Ovary (tissue), 10 donors: ENCODE measurements at places on chromosomes 5 and 9.

DNA sequence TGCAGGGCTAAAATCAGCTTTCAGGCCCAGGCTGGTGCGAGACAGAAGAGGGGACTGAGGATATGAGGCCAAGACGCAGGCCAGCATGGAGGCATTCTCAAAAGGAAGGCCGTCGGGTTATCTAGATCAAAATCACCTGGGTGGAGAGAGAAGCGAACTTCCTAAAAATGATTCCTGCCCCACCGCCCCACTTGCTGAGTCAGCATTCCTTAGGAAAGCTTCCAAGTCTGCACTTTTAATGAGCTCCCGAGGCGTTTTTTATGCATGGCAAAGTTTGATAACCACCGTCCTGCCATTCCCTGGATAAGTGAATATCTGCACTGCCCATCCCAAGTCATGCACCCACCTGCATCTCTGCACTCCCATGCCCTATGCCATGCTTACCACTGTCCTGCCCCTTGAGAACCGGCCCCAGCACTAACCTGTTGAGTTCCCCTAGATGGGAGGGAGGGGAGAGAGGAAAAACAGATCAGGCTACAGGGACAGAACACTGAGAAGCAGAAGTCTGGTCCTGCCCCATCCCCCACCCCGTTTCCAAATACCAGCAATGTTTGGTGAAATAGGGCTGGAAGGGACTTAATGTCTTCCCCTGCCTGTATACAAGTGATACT lies 1.6 kb upstream of the SPOCK1 start:
- no peaks in the 10 kb centered on the region for H3K4me1 ChIP-seq
- H3K4me3 ChIP-seq, result no peak overlapping the region
- H3K27me3 ChIP-seq, result no peaks in the 10 kb centered on the region
- no peak overlapping the region for H3K27ac ChIP-seq

- H3K36me3 ChIP-seq, result no peaks in the 10 kb centered on the region
- peak; percentile 6 for DNase-seq
- no peak overlapping the region for H3K4me3 ChIP-seq
- H3K4me1 ChIP-seq, result no peaks in the 10 kb centered on the region
These were observed 17.1 kb upstream of the OLFM1 start for GRCh38 chr9:135070198-135070951.

GRCh38 chr9:17330097-17330496 lies 195.3 kb downstream of the CNTLN start:
- H3K27me3 ChIP-seq, result peaks cover 4% of the 10 kb centered on the region
- no peaks in the 10 kb centered on the region for H3K4me1 ChIP-seq
- no peak overlapping the region for H3K4me3 ChIP-seq

DNA sequence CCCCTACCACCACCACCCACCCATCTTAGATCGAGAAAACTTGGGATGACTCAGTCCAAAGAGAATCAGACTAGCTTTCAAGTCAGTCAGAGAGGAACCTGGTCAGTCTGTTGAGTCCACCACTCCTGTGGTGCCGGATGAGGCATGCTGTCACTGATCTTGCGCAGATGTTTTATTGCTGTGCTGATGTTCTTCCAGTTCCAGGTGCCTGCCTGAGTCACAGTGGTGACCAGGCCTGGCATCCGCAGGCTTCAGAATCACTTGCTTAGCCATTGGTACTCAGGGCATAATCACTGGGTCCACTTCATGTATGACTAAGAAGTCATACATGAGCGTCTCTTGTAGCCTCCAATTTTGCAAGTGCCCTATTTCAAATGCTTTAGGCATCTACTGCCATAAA lies 114.1 kb downstream of the MUSK start:
- H3K4me3 ChIP-seq, result no peak overlapping the region
- DNase-seq, result no peak
- no peak overlapping the region for H3K27ac ChIP-seq
- no peaks in the 10 kb centered on the region for H3K4me1 ChIP-seq

DNA sequence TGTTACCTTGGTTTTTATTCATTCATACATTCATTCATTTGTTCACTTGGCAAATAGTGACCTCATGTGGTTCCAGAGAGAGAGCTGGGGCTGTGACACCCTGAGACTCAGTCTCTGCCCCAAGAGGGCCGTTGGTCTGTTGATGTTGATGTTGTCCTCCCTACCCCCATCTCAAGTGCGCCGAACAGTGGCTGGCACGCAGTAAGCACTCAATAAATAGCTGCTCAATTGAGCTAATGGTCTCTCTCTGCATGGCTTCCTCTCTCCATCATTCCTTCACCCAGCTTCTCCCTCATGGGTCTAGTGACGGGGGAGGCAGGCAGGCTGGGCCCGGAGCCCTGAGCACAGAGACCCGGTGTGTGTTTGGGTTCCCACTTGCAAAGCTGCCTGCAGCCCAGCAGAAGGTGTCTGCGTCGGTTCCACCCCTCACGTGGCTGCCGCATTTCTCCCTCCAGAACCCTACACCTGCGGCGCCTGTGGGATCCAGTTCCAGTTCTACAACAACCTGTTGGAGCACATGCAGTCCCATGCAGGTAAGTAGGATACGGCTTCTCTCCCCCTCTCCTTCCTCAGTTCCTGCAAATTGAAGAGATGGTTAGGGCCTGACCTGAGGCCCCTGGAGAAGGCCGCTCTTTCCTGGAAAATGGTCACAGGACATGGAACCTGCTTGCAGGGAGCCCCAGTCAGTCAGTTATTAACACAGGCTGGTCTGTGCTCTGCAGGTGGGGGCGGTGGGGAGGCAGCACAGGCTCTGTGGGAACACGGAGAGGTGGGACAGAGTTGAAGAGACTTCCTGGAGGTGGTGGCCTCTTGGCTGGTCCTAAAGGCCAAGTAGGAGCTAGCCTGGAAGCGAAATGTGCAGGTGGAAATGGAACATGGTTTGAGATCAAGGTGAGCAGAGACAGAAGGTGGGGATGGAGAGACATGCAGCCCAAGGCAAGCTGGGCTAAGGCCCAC lies 42.0 kb downstream of the AMBP start:
- H3K4me3 ChIP-seq, result no peak overlapping the region
- H3K36me3 ChIP-seq, result no peaks in the 10 kb centered on the region
- no peak for DNase-seq
- H3K27ac ChIP-seq, result no peak overlapping the region
- H3K4me1 ChIP-seq, result peaks cover 3% of the 10 kb centered on the region

DNA sequence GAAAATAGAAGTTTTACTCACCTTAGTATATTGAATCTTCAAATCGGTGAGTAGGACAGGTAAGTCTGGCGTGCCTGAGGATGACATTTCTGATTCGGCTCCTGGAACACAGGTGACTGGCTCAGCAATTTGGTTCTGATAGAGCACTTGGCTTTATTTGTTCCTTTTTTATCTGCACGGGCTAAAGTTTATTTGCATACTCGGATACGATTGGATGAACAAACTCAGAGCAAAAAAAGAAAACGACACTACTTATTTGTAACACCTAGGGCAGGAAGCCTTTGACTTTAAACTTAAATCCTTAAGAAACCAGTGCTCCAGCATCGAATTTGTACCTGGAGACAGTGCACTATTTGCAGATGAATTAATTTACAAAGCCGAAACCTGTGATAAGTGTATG lies at the start of gene ALDH1A1:
ALDH1A1 (minus strand) TSS at position 140 of the 400 bp plus-strand sequence; CDS start at position 87, 53 bp downstream.
- H3K4me1 ChIP-seq, result peaks cover 8% of the 10 kb centered on the region
- peak within 1 kb of the TSS; percentile 40 for H3K4me3 ChIP-seq
- no peak for DNase-seq
- H3K27ac ChIP-seq, result peak within 1 kb of the TSS; percentile 51

- no peak for DNase-seq
- no peaks in the 10 kb centered on the region for H3K27me3 ChIP-seq
- H3K4me3 ChIP-seq, result no peak overlapping the region
- no peaks in the 10 kb centered on the region for H3K36me3 ChIP-seq
- no peaks in the 10 kb centered on the region for H3K4me1 ChIP-seq
These were observed 177.6 kb upstream of the SMARCA2 start for GRCh38 chr9:1837453-1838084.

DNA sequence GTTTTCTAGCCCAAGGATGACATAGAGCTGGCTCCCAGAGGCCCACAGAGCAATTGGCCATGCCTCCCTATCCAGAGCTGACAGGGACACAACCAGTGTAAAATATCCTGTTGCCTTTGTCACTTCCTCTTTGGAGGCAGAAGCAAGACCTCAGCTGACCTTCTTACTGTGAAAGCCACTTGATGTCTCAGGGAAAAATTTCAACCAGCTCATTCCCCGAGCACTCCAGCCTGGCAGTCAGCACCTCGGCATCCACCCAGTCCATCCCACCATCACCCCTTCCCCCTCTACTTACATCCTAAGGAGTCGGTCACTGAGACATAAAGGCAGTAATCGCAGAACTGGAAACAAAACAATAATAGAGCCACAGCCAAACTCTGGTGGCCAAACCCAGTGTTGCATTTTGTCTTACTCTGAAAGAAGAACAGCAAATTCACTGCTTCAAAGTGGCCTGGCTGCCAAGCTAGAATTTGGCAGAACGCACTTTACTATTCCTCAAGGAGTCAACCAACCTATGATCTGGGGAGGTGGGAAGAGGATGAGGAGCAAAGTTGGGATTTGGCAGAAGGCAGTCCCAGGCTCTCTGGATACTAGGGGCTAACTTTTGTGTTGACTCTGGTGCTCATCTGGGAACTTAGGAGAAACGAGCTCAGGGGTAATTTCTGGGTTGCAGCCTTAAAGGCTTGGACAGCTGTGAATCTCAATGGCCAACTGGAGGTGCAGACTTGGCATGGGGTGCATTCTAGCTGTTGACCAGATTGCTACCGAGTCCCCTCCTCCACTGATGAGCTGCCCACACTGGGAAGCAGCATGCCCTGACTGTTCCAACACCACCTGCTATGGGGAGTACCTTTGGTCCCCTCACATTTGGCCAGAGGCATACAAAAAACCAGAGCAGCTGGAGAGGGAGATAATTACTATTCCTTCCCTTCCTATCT lies 13.6 kb downstream of the NIPAL4 start:
- no peak for DNase-seq
- no peaks in the 10 kb centered on the region for H3K36me3 ChIP-seq
- no peaks in the 10 kb centered on the region for H3K27me3 ChIP-seq
- no peaks in the 10 kb centered on the region for H3K4me1 ChIP-seq
- no peak overlapping the region for H3K4me3 ChIP-seq
- H3K27ac ChIP-seq, result no peak overlapping the region

GRCh38 chr5:151154931-151155774 lies 2.4 kb downstream of the ANXA6 start:
- peak overlapping the region; percentile 81 for H3K27ac ChIP-seq
- peak overlapping the region; percentile 76 for H3K4me3 ChIP-seq
- no peaks in the 10 kb centered on the region for H3K27me3 ChIP-seq
- H3K4me1 ChIP-seq, result peaks cover 27% of the 10 kb centered on the region
- no peaks in the 10 kb centered on the region for H3K36me3 ChIP-seq

GRCh38 chr5:73114044-73114688 lies 6.2 kb upstream of the TMEM171 start:
- H3K27me3 ChIP-seq, result no peaks in the 10 kb centered on the region
- no peaks in the 10 kb centered on the region for H3K4me1 ChIP-seq
- DNase-seq, result no peak
- no peak overlapping the region for H3K27ac ChIP-seq
- H3K36me3 ChIP-seq, result no peaks in the 10 kb centered on the region

DNA sequence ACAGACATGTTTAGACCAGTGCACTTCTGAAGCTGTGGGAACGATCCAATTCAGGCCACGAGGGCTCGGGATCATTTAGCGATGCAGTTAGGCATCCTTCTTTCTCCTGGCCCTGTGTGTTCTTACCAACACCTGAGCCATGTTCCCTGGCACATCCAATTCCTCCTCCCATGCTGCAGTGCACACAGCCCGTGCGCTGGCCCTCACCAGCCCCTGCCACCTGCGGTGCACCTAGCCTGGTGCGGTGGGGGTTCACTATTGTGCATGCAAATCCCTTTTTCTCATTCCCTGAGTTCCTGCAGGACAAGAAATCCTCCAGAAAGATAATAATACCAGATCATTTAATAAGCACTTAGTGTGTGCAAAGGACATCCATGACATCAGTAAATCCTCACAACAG lies 53.5 kb downstream of the NEURL1B start:
- no peak overlapping the region for H3K4me3 ChIP-seq
- H3K4me1 ChIP-seq, result peaks cover 26% of the 10 kb centered on the region
- H3K27me3 ChIP-seq, result no peaks in the 10 kb centered on the region
- H3K36me3 ChIP-seq, result no peaks in the 10 kb centered on the region

DNA sequence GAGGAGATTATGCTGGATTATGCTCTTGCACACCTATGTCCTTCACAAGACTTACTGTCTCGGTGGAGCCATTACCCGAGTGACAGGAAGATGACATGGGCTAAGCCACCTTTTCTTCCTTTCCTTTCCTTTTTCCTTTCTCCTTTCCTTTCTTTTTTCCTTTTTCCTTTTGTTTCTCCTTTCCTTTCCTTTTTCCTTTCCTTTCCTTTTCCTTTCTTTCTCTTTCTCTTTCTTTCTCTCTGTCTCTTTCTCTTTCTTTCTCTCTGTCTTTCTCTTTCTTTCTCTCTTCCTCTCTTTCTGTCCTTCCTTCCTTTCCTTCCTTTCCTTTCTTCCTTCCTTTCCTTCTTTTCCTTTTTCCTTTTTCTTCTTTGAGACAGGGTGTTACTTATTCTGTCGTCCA lies 202.5 kb downstream of the ARHGEF28 start:
- H3K36me3 ChIP-seq, result no peaks in the 10 kb centered on the region
- DNase-seq, result no peak
- peaks cover 18% of the 10 kb centered on the region for H3K4me1 ChIP-seq
- no peak overlapping the region for H3K27ac ChIP-seq
- no peaks in the 10 kb centered on the region for H3K27me3 ChIP-seq

GRCh38 chr9:18824095-18824666 lies 208.8 kb downstream of the SAXO1 start:
- no peak overlapping the region for H3K27ac ChIP-seq
- no peak overlapping the region for H3K4me3 ChIP-seq
- H3K4me1 ChIP-seq, result peaks cover 4% of the 10 kb centered on the region
- no peak for DNase-seq

- no peaks in the 10 kb centered on the region for H3K27me3 ChIP-seq
- H3K27ac ChIP-seq, result no peak overlapping the region
- H3K4me1 ChIP-seq, result peaks cover 16% of the 10 kb centered on the region
- H3K36me3 ChIP-seq, result no peaks in the 10 kb centered on the region
These were observed 252.3 kb downstream of the FANCC start for GRCh38 chr9:95065224-95065623.

- no peaks in the 10 kb centered on the region for H3K36me3 ChIP-seq
- no peak overlapping the region for H3K27ac ChIP-seq
- DNase-seq, result no peak
- no peaks in the 10 kb centered on the region for H3K4me1 ChIP-seq
- H3K4me3 ChIP-seq, result no peak overlapping the region
These were observed 39.1 kb downstream of the POC5 start for GRCh38 chr5:75678155-75678554.

GRCh38 chr5:67052034-67052433 lies 144.6 kb downstream of the CD180 start:
- H3K4me3 ChIP-seq, result no peak overlapping the region
- no peaks in the 10 kb centered on the region for H3K36me3 ChIP-seq
- peaks cover 4% of the 10 kb centered on the region for H3K4me1 ChIP-seq
- no peak overlapping the region for H3K27ac ChIP-seq
